Activated CD8-positive, alpha-beta memory T cell treated with anti-CD3 and anti-CD28 coated beads for 1 hour (primary cell): ENCODE measurements at places on chromosomes 11 and 22.

GRCh38 chr11:27388869-27389268 is 25.9 kb upstream of the CCDC34 start:
- DNase-seq: no peak

GRCh38 chr11:84420271-84420670 is 1134.1 kb upstream of the CCDC90B start:
- DNase-seq: no peak

DNA sequence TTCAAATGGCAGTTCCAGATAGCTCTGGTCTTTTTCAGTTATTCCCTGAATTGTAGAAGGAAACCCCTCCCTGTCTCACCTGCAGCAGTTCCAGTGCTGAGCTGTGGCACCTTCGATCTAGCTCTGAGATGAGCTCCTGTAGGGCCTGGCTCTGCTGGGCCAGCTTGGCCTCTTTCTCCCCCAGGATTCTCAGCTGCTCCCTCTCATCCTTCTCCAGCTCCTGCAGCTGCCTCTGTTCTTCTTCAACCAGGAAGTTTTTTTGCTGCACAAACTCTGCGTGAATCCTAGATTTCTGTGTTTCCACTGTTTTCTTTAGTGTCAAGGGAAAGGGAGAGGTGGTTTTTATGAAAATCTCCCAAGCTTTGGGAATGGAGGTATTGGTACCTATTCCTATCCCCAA is 5.3 kb downstream of the TRIM21 start:
- DNase-seq: no peak

- no peak for DNase-seq
These were observed 9.2 kb upstream of the TTLL1 start for GRCh38 chr22:43098356-43098755.

DNA sequence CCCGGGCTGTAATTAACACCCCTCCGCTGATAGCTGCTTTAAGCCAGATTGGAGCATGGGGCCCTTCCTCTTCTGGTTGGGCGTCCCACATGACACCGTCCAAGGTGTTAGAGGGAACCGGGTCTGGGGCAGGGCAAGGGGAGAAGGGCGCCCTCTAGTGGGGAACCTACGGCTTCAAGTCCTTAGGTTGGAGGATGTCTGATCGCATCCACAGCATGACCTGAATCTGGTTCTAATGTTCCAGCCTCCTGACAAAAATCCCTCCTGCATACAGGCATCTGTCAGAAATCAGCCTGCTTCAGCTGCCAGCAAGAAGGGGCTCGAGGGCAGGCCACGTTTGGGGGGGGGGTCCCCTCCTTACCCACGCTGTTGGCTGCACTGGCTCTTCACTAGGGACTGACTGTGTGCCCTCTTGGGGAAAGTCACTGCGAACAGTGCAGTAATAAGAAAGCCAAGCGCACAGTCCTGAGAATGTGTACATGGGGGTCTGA is 94.2 kb upstream of the TBCEL start:
- no peak for DNase-seq

- DNase-seq: no peak
These were observed 25.0 kb upstream of the TUB start for GRCh38 chr11:8055836-8056526.

- DNase-seq: no peak
These were observed 24.2 kb upstream of the KRTAP5-6 start for GRCh38 chr11:1672613-1673350.

DNA sequence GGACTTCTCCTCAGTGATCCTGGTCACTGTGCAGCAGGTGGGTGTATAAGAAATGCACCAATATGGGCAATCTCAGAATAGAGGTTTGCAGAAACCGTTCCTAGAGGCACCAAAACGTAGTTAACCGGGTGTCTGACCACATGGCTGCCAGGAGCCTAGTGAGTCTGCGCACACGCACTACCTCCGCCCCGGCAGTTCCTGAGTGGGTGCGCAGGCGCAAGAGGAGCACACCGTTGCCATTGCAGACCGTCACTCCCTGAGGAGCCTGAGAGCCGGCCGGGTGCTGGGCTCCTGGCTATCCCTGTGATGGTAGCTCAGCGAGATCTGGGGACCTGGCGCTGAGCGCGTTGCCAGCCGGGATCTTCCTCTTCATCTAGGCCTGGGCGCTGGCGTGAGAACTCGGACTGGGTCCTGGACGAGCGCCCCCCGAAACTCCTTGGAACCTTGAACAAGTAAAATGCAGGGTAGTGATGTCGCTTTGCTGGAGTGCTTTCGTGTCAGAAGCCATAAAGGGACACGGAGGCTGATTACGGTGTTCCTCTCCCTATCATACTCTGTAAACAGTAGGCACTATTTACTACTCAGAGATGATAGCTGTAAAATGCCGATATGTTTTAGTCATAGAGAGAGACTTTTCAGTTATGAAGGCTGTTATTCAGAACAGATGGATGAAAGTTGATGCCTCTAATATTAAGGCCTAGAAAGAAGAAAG is at the start of gene MS4A13:
Gene MS4A13, plus strand, starts transcription at position 249 of the 712 bp plus-strand sequence. CDS start 2,692 bp downstream, outside the sequence.
- no peak for DNase-seq

GRCh38 chr11:2529636-2530035 is 84.8 kb downstream of the KCNQ1 start:
- no peak for DNase-seq

DNA sequence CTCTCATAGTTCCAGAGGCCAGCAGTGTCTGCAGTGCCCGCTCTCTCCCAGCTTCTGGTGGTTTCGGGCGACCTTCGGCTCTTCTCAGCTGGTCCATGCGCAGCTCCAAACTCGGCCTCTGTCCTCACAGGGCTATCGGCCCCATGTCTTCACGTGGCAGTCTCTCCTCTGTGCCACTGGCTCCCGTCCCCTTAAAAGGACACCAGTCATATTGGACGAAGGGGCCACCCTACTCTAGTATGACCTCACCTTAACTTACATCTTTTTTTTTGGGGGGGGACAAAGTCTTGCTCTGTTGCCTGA is 13.8 kb downstream of the LTO1 start:
- no peak for DNase-seq

GRCh38 chr11:124315052-124315451 is 1.3 kb upstream of the OR8D1 start:
- no peak for DNase-seq

GRCh38 chr22:23109079-23109347 is 32.8 kb downstream of the RSPH14 start:
- no peak for DNase-seq

GRCh38 chr22:50305923-50306566 is 1.4 kb downstream of the PLXNB2 start:
- no peak for DNase-seq

GRCh38 chr22:39733191-39733590 is 160.4 kb downstream of the ENTHD1 start:
- DNase-seq: no peak

- DNase-seq: no peak
These were observed 83.9 kb upstream of the PARVA start for GRCh38 chr11:12293486-12293885.

DNA sequence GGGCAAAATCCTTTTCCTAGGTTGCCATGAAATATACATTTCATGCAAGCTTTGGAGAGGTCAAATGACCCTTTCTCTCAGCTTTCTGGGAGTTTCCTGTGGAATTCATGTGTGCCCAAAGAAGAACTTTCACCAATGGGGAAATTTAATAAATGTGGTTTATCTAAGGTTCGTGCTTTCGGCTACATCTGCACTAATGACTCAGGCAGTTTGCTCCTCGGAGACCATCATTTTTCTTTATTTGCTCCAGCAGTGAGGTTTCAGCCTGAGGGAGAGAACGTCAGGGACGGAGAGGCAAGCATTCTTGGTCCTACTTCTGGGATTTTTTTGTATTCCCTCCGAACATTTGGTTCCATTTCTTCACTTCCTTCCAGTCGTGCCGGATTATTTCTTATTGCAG is 85.2 kb downstream of the FLI1 start:
- no peak for DNase-seq

- DNase-seq: no peak
These were observed 402.3 kb downstream of the TBC1D22A start for GRCh38 chr22:47164514-47165337.

DNA sequence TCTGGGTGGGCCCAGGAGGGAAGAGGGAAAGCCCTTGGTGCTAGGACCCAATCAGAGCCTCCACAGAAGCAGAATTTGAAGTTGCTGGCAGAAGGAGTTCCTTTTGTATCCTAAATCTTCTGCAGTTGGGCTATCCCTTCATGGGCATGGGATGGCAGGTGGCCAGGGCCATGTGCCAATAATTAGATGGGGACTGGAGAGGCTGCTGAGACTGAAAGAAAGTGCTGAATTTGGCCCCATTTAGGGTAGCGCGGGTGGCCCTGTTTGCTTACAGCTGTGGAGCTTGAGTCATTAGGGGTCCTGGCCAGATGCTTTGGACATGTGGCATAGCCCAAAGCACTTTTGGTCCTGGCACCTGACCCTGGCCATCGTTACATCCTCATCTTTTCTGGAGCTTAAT is 27.1 kb downstream of the PARVA start:
- no peak for DNase-seq

- DNase-seq: no peak
These were observed 59.8 kb downstream of the NAV2 start for GRCh38 chr11:19772480-19772879.

- no peak for DNase-seq
These were observed 38.0 kb downstream of the EXT2 start for GRCh38 chr11:44133335-44133946.

- DNase-seq: no peak
These were observed 780 bp upstream of the SLC15A3 start for GRCh38 chr11:60952742-60953170.

- DNase-seq: no peak
These were observed 27.9 kb downstream of the PIWIL4 start for GRCh38 chr11:94595076-94595475.

DNA sequence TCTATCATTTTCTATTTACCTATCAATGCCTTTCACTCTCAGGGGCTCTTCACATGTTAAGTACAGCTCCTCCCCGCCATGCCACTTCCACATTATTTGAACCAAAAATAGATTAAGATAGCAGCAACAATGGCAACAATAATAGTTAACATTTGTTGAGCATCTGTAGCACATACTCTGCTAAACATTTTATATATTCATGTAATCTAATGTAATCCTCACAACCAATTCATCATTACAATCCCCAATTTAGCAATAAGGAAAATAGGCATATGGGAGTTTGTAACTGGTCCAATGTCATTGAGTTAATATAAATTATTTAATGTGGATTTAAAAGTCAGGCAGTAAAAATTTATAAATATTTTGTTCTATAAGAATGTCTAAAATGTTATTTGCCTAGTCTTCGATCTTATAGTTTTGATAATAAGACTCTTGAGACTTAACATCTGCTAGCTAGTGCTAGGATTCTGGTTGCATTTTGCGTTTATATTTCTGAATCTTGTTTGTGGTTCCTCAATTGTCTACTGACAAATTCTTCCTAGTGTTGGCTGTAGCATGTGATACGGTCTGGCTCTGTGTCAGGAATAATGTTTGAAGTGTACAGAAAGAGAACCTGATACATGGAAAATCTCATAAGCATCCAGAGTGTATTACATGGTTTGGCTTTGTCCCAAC is 621.5 kb upstream of the LUZP2 start:
- no peak for DNase-seq

DNA sequence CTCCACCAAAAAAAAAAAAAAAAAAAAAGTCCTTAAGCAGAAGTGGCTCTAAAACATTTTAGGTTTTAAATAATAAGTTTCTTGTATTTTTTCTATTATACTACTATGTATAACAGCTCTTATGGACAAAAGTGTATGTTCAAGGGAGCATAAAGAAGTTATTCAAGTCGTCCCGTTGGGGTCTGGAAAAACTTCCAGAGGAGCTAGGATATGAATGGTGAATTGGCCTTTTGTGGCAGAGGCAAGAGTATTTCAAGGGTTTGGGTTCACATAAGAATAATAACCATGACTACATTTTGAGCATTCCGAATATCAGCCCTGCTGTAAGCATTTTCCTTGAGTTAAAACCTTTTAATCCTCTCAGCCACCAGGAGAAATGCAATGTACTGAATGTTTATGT is 50.6 kb upstream of the ARHGAP42 start:
- no peak for DNase-seq

DNA sequence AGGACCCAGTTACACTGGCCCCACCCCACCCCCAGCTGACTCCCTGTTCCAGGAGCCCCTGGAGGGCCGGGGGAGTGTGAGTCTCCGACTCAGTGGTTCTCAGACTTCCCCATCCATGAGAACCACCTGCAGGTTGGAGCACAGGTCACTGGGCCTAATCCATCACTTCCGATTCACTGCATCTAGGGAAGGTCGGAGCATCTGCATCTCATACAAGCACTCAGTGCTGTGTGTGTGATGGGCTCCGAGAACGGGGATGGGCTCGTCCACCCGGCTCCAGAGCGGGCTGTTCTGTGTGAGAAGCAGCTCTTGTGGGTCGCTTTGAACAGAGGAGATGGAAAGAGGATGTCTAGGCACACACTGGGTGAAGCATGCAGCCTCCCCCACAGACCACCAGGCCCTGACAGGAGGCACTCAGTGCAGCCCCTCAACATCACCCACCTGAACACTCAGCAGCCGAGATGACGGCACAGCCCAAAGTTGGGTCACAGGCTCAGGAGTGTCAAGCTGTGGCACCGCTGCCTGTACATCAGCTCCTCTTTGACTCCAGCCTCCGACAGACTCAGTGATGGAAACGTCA is 541.4 kb downstream of the BRD1 start:
- no peak for DNase-seq

DNA sequence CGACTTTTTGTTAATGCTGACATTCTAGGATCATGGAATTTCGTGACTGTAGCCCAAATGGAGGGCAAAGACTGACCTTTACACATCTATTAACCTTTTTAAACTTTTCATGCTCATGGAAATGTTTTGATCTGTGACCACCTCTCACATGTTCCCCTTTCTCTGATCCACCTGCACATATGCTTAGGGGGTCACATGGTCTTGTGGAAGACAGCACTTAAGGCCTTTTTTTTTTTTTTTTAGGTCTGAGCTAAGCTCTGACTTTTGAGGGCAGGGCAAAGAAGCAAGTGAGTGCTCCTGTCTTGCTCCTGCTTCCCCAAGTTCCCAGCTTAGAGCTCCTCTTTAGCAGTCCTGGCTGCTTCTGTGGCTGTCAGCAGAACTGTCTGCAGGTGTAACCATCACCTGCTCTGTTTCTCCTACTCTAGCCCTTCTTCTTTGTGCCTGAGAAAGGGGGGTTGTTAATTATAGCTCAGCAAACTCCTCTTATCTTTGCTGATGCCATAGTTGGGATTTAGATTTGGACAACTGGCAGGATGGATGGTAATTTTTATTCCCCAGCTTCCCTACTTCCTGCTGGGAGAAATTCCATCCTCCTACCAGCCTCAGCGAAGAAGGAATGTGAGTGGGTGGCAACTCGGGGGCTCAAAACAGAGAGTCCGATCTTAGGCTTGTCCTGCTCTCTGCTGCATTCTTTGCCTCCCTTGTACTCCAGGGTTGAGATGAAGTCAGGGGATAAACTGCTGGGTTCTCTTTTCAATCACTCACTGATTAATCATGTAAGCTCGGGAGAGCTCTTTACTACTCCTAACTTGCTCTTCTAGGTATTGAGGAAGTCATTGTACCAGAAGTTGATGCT is 64.4 kb downstream of the GRAMD1B start:
- no peak for DNase-seq

GRCh38 chr22:24441406-24442351 is 14.3 kb downstream of the ADORA2A start:
- no peak for DNase-seq

- no peak for DNase-seq
These were observed 4.0 kb downstream of the CCDC90B start for GRCh38 chr11:83282084-83282716.

GRCh38 chr11:62082292-62082657 is 41.5 kb upstream of the INCENP start:
- no peak for DNase-seq

- DNase-seq: no peak
These were observed 204.2 kb upstream of the TBCEL start for GRCh38 chr11:120819437-120820365.
